ENCODE measurements at places on chromosomes 5 and 9.

GRCh38 chr9:134680393-134681060 is 38.9 kb downstream of the COL5A1 start:
- DNase-seq = no peak

GRCh38 chr9:137270929-137271695 is 6.4 kb upstream of the TOR4A start:
- DNase-seq = no peak

GRCh38 chr5:8505196-8505595 is 636.2 kb downstream of the MTRR start:
- DNase-seq = no peak

GRCh38 chr9:86027767-86028166 is 71.6 kb downstream of the GOLM1 start:
- DNase-seq = no peak

DNA sequence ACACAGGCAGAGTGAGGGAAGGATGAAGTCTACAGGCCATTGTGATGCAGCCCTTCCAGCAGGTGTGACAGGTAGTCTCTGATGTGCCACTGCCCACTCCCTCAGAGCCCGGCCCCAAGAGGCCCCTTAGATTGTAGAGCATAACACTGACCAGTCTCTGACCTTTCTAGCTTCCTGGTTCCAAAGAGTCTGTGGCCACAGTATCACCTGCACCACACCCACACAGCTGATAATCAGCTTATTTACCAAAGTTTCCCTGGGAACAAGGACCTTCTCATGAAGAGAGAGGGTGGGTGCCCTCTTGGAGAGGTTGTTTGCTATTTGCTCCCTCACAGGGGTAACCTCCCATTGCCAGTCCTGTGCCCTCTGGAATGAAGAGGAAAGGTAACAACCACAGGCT is 11.0 kb upstream of the ACER2 start:
- no peak for DNase-seq
